ENCODE measurements at places on chromosomes 16 and 17. TPM values are rescaled to one million over a fixed set of nuclear protein-coding genes. Genes with fewer than 3 reads are reported as not detected.

Gene NOD2
- not detected for total RNA-seq

Gene AANAT
- total RNA-seq: not detected

Gene CWC25
- 14.5 TPM for total RNA-seq

Gene MMP28
- total RNA-seq: not detected

Gene RMI2
- total RNA-seq: 16.2 TPM

Gene PLCD3
- 85.4 TPM for total RNA-seq

Gene NSRP1
- 27.0 TPM for total RNA-seq

Gene C16orf96
- total RNA-seq: not detected

Gene KRT32
- 0.14 TPM for total RNA-seq

Gene HIGD1B
- total RNA-seq: not detected
